ENCODE measurements at places on chromosomes 5 and 9. TPM values are rescaled to one million over a fixed set of nuclear protein-coding genes. Genes with fewer than 3 reads are reported as not detected.

- DNase-seq: no peak
Measured at GRCh38 chr9:112029921-112030444, 133.4 kb downstream of the UGCG start.

DNA sequence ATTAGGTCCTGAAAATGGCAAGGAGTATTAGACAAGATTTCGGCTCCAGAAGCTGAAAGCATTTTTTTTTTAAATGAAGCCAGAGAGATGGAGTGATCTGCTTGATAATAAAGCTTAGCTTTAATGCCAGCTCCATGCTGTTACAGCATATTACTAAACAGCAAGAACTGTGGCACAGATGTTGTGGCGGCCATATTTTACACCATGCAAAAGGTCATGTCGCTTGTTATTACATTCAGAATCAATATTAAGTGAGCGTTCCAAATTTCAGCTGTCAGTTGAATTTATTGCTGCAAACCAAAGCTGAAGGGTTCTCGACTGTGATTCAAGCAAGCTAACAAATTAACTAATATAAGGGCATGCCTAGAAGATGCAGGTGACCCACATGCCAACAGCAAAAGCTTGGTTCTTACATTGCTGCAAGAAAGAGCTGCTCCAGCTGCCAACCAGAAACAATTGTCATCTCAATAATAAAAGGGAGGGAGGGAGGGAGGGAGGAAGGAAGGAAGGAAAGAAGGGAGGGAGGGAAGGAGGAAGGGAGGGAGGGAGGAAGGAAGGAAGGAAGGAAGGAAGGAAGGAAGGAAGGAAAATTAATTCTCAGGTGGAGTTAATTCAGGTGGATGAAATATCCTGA is 517.7 kb upstream of the WWC1 start:
- DNase-seq: no peak

- peak; percentile 69 for DNase-seq
Measured at GRCh38 chr5:134028496-134028895, 23.7 kb upstream of the VDAC1 start.

- DNase-seq: peak; percentile 36
Measured at GRCh38 chr5:150458802-150459557, 9.4 kb upstream of the RPS14 start.

GRCh38 chr5:55836191-55836590 is 15.0 kb upstream of the IL31RA start:
- no peak for DNase-seq

GRCh38 chr5:158753354-158753753 is 346.4 kb downstream of the EBF1 start:
- DNase-seq: peak; percentile 61

DNA sequence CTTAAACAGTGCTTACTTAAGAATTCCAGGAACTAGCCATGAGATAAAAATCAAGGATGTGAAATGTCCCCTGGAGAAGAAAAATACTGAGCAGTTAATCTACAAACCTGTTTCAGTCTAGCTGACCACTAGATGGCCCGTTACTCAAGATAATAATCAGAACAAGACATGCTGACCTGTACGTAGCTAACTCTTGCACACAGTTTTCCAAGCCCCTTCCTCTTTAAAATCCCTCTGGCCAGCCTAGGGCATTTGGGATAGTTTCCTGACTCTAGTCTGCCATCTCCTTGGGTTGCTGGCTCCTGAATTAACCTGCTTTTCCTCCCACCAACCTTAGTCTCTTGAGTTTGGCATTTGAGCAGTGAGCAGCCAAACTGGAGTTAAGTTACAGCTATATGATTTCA is 59.2 kb upstream of the TRAF1 start:
- DNase-seq: peak; percentile 70

DNA sequence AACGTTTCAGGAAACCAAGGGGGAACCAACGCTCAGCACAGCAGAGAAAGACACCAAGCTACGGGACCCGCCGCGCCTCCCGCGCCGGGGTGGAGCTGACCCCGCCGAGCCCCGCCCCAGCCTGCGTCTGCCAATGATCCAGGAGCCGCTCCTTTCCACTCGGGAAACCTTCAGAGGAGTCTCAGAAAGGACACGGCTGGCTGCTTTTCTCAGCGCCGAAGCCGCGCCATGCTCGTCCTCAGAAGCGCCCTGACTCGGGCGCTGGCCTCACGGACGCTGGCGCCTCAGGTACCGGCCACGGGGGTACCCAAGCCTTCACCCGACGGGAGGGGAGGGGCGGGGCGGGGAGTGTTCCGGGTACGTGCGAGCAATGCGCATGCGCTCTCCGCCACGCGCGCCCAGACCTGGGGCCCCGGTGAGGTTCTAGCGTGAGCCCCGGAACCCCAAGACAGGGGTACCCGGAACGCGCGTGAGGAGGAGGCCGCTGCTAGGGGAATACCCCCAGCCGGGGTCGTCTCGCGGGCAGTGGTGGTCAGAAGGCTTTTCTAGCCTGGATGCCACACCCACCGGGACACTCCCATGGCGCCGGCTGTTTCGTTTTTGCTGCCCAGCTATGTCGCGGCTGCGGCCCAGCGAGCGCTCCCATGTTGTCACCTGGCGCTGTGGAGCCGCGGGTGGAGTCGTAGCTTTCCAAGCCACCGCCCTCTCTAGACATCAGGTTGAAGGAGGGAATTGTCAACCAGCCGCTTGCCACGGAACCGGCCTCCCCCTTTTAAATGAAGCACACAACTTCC is at the start of gene NIPSNAP3A:
TSS of gene NIPSNAP3A (plus strand) at position 119 of the 794 bp plus-strand sequence. CDS start at position 229, 110 bp downstream.
- DNase-seq: peak; percentile 69

The PTGR1 gene
- 126 TPM for total RNA-seq

The ZNF169 gene
- total RNA-seq: 3.6 TPM

The ZFP2 gene
- 2.8 TPM for total RNA-seq
